CD4-positive, alpha-beta T cell treated with Interferon alpha-2 for 1 hour (primary cell): ENCODE measurements at places on chromosomes 6 and 20.
A peak's percentile ranks its signal among the peaks of the same experiment; 100 is the strongest.

DNA sequence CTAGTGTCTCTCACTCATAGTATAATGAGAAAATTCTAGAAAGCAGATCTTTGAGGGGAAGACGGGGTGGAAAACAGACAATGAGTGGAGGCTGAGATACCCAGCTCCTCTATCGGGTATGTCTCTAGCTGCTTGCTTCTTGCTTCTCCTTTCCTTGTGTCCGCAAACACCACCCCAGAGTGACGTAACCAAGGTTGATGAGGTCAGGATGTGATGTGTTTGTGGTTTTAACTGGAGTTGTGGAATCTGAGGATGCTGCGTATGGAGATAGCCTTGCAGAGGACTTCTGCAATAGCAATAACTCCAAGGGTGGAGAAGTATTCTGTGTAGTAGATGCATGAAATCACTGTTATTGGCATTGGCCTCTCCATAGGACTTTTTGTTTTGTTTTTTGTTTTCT, 132.7 kb upstream of the IFNGR1 start:
- no peak for DNase-seq

- no peak for DNase-seq
Measured at GRCh38 chr20:64031822-64032314, 4.1 kb upstream of the C20orf204 start.

GRCh38 chr6:32970413-32971241, 2.2 kb downstream of the BRD2 start:
- peak; percentile 82 for DNase-seq

- DNase-seq: no peak
Measured at GRCh38 chr6:56106231-56106630, 141.1 kb downstream of the COL21A1 start.

- DNase-seq: no peak
Measured at GRCh38 chr6:129287231-129288177, 404.6 kb downstream of the LAMA2 start.

- DNase-seq: no peak
Measured at GRCh38 chr6:47114460-47114859, 72.3 kb upstream of the ADGRF1 start.

DNA sequence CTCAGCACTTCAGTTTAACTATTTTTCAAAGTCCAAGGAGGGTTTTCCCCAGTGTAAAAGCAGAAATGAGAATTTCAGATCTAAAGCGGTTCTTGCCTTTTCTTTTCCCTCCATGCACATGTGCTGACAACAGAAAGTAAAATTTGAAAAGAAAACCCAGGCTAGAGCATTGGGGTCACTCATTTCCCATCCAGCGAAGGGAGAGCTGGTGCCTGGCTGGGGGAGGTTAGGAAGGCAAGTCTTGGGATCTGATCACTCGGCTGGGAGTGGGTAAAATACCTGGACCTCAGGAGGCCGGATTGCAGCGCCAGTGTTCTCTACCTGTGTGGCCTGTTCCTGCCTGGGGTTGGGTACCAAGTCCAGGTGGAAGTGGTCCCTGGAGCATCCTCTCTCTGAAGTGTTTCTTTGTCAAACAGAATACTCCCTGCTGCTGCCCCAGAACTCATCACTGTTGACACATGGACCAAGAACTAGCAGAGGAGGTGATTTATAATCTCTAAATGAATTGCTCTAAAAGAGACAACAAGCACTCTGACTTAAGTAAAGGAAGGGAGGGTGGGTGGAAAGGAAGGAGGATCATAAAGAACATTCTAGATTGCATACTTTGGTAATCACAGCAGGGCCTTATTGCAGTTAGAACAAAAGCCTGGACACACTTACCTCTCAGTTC, 136.0 kb downstream of the MTHFD1L start:
- DNase-seq: no peak

DNA sequence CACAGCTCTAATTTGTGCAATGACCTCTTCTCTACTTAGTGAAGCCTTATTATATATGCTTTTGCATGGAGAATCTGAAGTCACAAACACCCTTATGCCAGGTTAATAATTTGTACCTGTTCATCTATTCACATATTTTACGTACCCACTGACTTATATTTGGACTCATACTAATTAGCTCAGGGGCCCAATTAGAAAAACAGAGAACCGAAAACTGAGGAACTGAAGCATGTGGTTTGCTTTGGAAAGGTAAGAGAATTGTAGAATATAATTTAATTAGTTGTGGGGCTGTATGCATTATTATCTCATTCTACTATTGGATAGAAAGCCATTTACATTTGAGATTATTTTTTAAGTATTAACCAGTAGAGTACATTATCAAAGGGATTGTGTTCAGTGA, 805.9 kb upstream of the CITED2 start:
- no peak for DNase-seq

- peak; percentile 3 for DNase-seq
Measured at GRCh38 chr20:15708984-15709598, 864.2 kb downstream of the KIF16B start.

- no peak for DNase-seq
Measured at GRCh38 chr6:81731814-81732213, 20.7 kb downstream of the TENT5A start.

DNA sequence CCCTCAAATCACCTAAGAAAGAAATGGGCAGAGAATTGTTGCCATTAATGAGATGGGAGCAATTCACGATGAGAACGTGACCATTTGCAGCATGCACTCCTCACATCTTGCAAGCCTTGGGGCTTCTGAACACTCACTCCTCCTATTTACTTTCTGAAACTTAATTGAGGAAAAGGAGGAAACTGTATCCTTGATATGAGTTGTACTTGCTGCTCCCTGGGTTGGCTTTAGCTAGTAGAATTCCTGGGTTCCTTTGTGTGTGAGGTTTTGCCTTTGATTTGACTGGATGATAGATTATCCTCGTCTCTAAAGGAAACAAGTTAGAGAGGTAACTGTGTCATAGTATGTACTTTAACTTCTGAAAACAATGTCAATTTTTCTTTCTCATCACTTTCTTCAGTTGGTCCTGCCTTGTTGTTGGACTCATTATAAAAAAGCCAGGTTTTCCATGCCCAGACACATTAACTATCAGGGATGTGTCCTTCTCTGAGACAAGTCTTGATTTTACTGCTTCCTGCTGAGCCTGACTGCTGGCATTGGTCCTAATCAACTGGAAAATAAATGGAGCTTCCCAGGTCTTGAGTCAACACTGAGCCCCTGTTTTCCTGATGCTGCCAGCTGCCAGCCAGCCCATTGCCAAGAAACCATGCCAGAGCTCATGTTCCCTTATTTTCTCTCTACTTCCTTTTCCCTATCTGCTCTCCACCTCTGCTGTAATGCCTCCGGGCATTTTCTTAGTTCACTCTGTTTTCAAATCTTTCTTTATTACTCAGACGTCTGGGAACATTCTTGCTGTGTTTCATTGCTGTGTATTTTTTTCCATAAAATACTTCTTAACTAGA, 6.0 kb upstream of the MRAP2 start:
- no peak for DNase-seq

DNA sequence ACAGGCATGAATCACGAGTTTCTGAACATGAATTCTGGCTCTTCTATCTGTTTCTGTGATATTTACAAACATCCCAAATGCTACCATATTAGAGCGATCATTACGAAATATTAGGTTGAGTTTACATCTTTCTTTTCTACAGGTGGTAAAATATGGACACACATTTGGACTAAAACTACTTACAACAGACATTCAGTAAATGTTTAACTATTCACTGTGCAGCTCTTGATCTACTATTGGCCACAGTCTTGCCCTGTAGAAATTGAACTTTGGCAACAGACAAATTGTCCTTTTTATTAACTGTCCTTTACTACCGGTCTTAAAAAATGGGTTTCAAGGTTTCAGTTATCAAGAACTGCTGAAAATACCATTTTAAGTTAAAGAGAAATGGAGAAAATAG, 26.5 kb upstream of the MTRF1L start:
- no peak for DNase-seq

DNA sequence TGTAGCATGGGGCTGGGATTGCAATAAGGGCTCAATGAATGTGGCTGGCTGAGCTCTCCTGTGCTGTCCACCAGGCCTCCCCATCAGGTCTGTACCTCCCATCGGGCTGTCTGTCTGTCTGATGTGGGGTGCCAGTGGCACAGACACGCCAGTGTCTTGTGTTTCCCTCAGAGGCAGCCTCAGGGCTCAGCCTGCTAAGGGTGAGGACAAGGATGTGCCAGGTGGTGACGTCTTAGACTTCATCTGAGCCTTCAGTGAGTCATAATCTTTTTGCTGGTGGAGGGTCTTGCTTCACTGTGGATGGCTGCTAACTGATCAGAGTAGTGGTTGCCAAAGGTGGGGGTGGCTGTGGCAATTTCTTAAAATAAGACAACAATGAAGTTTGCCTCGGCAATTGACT, 194.7 kb downstream of the NRN1 start:
- DNase-seq: no peak

DNA sequence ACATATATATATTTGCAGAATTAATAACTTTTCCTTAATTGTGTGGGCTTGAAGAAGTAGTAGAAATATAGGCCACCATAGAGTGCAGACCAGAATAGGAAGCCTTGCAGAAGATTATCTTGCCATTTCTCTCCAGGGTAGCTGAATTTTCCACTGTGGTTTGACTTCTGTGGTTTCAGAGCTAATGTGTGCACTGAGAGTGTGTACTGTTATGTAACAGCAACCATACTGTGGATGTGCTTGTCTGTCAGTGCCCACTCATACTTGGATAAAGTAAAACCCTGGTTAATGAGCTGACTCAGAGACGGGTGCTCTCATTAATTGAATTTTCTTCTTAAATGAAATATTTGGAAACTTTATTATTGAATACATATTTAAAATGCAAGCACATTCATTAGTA, 57.2 kb downstream of the CEP43 start:
- DNase-seq: peak; percentile 18

GRCh38 chr6:26388441-26388840, 5.5 kb downstream of the BTN2A2 start:
- no peak for DNase-seq

- no peak for DNase-seq
Measured at GRCh38 chr20:32779500-32780211, 17.5 kb downstream of the DNMT3B start.

DNA sequence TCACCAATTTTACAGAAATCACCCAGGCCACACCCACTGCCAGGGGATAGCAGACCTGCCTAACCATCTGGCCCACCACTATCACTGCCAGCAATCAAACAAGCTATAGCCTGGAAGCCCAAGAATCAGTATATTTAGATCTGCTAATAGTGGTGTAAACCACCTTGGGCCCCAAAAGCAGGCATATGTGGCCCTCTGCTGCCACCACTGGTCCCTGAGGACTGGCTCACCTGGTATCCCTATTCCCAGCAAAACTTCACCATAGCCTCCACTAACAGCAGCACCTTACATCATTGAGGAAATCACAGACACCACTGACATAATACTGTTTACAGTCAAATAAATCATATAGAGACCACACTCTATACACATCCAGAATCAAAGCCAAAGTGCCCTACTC, 880.4 kb upstream of the MAN1A1 start:
- no peak for DNase-seq

DNA sequence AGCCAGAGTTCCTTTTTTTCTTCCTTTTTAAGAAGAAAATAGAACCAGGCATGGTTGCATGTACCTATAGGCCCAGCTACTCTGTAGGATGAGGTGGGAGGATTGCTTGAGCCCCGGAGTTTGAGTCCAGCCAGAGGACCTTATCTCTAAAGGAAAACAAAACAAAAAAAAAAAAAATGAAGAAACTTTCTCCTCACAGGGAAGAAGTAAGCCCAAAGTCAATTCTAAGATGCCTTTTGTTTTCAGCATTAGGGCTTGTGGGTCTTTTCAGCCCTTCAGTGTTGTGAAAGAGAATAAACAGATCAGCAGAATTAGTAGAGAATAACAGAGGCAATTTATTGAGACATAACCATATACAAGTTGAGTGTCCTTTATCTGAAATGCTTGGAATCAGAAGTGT, 26.8 kb downstream of the ZNF451 start:
- no peak for DNase-seq

DNA sequence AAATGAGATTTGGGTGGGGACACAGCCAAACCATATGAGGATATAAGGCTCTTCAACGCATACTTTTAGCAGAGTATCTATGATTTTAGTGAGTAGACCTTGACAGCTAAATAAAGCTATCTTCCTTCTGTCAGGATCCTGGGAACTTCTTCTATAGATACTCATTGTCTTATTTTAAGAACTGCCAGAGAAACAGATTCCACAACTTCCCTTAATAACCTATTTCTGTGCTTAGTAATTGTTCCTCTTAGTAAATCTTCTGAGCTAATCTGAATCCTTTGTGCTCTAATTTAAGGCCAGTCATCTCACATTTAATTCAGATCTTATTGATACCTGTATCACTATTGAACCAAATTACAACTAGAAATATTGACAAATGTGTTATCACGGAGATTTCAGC, 64.0 kb upstream of the CEP85L start:
- DNase-seq: no peak

GRCh38 chr20:17636523-17637412, 45.3 kb downstream of the RRBP1 start:
- DNase-seq: no peak

DNA sequence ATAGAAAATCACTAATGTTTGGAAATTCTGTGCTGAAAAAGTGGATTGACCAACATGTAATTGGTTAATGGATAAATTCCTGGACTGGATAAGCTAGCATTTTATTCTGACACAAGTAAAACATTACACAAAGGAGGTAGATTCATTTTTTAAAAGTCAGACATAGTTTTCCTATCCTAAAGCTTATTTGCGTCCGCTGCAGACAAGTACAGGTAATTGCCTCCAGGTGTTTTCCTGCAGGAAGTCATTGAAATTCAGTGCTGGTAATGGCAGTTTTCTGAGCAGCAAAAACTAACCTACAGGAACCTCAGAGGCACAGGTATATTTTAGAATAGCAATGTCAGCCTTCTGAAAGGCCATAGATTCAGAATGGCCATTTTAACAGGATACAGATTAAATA, 20.0 kb upstream of the HIVEP1 start:
- DNase-seq: no peak

- no peak for DNase-seq
Measured at GRCh38 chr6:135063926-135064325, 9.3 kb upstream of the HBS1L start.
